ENCODE measurements at places on chromosomes 4 and X. TPM values are rescaled to one million over a fixed set of nuclear protein-coding genes. Genes with fewer than 3 reads are reported as not detected.

Gene WDR1
- 326 TPM for total RNA-seq

Gene MGAT4D
- total RNA-seq: not detected

Gene SAT1
- total RNA-seq: 120 TPM

Gene ATP2B3
- total RNA-seq: not detected

Gene SAGE1
- under 0.01 TPM for total RNA-seq

Gene BMX
- 0.14 TPM for total RNA-seq

Gene CT45A3
- total RNA-seq: not detected

Gene LRIT3
- not detected for total RNA-seq

Gene SLC34A2
- total RNA-seq: not detected

Gene SHISA3
- 0.65 TPM for total RNA-seq

Gene ARX
- total RNA-seq: not detected

Gene ZNF182
- 3.0 TPM for total RNA-seq

Gene MAOB
- 0.28 TPM for total RNA-seq

Gene CXCL3
- total RNA-seq: 18.5 TPM

Gene ARAP2
- 1.3 TPM for total RNA-seq

Gene UTP3
- 15.4 TPM for total RNA-seq

Gene ITIH6
- total RNA-seq: not detected

Gene MAGEB3
- not detected for total RNA-seq

Gene KCNE5
- total RNA-seq: 0.74 TPM

Gene AMELX
- not detected for total RNA-seq

Gene TLR1
- 0.92 TPM for total RNA-seq

Gene AWAT2
- total RNA-seq: not detected

Gene RAI2
- total RNA-seq: 0.14 TPM

Gene FGF16
- total RNA-seq: under 0.01 TPM

Gene NOX1
- total RNA-seq: 0.14 TPM

Gene ANXA3
- total RNA-seq: 17.1 TPM

Gene MAGEA2
- total RNA-seq: not detected

All from smooth muscle cell of bladder (primary cell).